ENCODE measurements at places on chromosomes 1 and 21.

GRCh38 chr1:178465011-178465410, 31.8 kb downstream of the CLEC20A start:
- DNase-seq = no peak

GRCh38 chr21:43634618-43635017, 24.7 kb downstream of the HSF2BP start:
- no peak for DNase-seq

DNA sequence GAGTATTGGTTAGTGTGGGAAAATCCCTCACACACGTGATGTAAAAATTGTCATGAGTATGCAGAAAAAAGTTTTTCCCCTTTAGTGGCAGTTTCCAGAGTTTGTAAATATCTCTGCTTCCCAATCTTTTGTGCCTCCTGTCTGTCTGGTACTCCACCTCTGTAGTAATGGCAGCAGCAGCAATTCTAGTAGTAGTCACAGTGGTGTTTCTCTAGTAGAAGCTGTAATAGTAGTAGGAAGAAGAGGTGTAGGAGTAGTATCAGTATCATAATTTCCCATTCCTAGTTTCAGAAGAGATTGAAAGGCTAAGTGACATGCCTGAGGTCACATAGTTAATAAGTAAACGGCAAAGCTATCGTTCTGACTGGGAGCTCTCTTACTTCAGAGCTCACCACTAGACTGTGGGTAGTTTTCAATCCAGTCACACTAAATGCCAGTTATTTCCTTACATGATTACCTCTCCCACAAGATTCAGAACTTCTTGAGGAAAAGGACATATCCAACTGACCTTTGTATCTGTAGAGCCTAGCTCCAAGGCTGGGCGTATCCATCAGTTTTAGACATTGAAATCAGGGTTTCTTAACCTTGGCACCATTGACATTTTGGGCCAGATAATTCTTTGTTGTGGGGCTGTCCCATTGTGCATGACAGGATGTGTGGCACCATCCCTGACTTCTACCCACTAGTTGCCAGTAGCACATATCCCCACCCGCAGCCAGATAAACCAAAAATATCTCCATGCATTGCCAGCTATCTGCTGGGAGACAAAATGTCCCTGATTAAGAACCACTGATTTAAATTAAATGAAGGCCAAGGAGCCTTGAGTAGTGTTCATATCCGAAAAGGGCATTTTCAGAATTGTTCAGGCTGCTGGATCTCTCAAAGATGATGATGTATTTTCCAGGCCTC, 135.9 kb downstream of the FGGY start:
- peak; percentile 80 for DNase-seq

DNA sequence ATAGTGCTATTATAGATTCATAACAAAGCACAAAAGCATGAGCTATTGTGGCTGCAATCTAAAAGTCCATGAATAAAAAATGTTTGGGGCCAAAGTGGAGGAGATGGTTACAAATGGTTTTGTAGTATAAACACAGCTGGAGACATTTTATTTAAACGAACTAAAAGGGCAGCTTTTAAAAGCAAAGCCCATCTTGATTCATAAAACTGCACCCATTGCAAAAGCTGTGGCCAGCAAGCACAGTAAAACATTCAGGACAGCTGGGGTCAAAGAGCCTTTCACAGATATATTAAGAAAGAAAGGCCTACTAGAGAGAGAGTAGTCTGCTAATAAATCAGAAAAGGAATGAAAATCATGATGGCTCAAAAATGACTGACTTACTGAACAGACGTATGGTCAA, 520.8 kb downstream of the NUF2 start:
- DNase-seq = no peak

GRCh38 chr1:83583351-83584014, 415.4 kb downstream of the TTLL7 start:
- no peak for DNase-seq

- DNase-seq = no peak
Measured at GRCh38 chr1:36561361-36561724, 78.6 kb upstream of the CSF3R start.

DNA sequence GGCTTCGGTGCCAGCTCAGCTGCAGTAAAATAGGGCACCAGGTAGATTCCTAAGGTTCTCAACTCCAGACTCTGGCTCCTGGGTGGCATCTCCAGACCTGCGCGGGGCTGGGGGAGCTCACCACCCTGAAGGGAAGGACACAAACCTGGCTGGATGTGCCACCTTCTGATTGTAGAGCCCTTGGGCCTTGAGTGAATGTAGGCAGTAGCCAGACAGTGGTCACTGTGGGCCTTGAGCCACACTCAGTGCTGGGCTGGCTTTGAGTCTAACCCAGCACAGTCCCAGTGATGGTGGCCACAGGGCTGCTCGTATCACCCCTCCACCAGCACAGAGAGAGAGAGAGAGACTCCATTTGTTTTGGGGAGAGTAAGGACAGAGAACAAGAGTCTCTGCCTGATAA, 38.0 kb upstream of the SH3GLB1 start:
- no peak for DNase-seq

- DNase-seq = no peak
Measured at GRCh38 chr1:185433667-185434066, 116.6 kb upstream of the IVNS1ABP start.

- DNase-seq = no peak
Measured at GRCh38 chr1:204363335-204364114, 3.8 kb upstream of the PLEKHA6 start.

DNA sequence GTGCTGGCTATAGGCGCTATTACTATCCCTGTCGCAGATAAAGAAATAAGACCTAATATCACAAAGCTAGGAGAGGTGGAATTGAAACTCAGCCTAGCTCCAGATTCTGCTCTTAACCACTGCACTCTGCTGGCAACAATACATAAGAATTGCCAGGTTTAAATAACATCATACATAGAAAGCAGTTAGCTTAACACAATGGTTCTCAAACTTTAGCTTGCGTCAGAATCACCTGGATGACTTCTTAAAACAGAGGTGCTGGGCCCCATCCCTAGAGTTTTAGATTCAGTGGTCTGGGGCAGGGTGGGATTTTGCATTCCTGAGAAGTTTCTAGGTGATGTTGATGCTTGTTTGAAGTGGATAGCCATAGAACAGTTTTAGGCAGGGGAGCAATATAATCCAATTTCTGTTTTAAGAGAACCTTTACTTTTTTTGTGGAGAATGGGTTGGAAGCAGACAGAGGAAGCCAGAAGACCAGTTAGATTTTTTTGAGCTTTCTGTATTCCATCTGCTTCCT, 1.1 kb upstream of the POMGNT1 start:
- DNase-seq = no peak

DNA sequence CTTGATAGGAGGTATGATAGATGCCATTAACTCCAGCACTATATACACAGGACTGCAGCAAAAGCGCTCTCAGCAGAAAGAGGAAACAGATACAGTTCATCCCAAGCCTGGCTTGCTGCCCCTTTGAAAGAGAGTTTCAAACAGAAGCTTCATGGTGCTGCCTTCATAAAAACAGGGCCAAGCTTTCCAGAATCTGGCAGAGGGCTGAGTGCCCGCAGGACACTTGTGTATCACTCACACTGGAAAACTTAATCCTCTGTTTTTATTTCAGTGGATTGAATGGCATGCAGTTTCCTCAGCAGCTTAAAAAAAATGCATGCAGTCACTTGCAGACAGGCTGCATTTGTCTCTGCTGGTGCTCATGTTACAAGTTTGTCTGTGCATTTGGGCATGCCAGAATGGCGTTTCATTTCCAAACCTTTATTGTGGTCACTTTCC, 40.4 kb downstream of the KCNJ15 start:
- no peak for DNase-seq

DNA sequence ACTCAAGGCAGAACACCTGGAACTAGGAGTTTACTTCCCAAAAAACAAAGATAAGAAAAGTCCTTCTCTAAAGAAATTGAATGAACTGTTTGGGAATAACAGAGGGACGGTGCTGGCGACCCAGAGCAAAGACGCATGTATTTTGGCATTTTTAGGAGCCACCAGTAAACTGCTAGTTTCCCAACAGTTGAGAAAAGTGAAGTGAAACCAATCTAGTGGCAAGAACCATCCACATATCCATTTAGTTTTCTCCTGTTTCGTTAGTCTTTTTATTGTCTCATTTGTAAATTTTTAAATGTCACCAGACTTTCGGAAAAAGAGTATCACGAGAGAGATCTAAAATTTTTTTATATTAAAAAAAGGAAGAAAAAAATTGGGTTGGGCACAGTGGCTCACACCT, 30.2 kb downstream of the ODF2L start:
- DNase-seq = no peak

DNA sequence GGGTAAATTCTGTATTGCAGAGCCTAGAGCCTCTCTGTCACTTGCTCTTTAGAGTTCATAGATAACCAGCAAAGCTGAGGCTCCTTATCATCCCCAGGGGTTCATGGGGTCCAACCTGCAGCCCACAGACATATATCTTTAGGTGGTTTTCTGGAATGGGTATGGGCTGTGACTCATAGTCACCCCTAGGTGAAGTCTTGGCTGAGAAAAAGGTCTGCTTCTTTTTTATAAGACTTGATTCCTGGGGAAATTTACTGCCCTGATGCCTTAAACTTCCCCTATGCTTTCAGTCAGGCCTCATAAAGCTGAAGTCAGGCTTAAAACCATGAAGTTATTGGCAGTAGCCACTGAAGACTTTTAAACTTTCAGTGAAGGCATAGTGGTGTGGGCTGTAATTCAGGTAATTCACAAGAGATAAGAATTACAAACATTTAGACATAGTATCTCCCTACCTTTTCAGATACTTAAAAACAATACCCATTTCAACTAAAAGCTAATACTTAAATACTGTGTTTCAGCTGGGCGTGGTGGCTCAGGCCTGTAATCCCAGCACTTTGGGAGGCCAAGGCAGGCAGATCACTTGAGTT, 46.8 kb downstream of the MACO1 start:
- DNase-seq = peak; percentile 25

DNA sequence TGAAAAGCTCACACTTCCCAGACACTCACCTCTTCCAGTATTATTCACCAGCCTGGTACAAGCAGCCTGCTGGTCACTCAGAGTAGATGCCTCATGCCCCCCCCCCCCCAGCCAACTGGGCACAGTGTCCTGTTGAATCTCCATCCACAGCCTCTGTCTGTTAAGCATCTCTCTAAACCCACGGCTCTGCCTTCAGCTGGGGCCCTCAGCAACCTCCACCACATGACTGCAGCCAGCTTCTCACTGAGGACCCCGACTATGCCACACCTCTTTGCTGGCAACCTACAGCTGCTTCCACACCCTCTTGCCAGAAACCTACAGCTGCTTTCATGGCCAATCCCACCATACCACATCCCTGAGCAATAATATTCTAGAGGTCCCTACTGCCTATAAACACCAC, 113.1 kb downstream of the RHOU start:
- DNase-seq = no peak

DNA sequence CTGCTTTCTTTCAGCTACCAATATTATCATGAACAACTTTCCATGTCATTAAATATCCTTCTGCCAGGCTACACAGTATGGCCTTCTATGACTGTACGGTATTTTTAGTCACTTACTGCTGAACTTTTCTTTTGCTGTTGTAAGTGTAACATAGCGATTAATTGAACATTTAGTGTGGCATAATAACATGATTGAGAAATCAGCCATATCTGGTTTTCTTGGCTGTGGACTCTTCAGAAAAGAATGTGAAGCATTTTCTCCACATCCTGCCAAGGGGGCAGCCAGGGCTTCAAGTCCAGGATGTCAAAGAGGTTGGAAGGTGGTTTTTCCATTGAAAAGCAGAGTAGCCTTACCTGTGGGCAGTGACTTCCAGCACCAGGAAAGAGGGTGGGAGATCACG, 8.8 kb upstream of the AHCYL1 start:
- DNase-seq = peak; percentile 71

GRCh38 chr1:101203820-101204540, 32.8 kb upstream of the S1PR1 start:
- no peak for DNase-seq

DNA sequence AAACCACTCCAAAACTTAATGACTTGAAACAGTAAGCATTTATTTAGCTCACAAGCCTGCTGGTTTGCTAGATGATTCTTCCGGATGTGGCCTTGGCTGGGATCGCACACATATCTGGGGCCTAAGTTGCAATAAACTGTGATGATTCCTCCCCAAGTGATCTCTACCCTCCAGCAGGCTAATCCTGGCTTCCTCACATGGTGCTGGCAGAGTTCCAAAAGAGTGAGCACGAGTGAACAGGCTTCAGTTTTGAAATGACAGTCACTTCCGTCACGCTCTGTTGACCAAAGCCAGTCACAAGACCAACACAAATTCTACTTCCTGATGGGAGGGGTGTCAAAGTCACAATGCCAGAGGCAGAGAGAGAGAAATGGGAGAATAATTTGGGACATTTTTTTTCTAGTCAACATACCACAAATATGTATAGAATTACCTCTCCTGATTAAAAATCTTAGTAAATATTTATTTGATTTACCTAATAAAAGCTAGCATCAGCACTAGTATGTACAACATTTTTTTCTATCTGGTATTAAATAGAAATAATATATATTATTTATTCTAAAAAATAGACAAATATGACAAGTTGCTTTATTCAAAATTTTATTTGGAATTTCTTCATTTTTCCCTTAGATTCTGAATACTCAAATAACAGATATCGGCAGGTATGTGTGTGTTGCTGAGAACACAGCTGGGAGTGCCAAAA, 292.7 kb downstream of the TPR start:
- DNase-seq = peak; percentile 77

DNA sequence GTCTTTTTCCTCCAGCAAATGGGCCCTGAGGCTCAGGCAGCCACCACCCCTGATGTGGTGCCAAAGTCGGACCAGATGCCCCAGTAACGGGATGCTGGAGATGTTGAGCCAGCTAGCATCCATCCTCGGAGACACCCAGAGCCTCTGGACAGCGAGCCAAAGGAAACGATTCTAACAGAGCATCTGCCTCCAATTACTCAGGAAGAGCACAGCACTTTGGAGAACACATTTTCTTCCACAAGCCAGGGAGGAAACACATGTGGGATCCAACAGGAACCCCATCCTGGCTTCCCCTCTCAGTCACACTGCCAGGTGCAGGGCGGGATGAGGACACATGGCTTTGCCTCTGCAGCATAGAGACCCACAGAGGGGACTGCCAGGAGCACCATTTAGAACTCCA, 44.9 kb downstream of the C1orf198 start:
- DNase-seq = no peak

- no peak for DNase-seq
Measured at GRCh38 chr1:208533746-208534598, 289.8 kb upstream of the PLXNA2 start.

DNA sequence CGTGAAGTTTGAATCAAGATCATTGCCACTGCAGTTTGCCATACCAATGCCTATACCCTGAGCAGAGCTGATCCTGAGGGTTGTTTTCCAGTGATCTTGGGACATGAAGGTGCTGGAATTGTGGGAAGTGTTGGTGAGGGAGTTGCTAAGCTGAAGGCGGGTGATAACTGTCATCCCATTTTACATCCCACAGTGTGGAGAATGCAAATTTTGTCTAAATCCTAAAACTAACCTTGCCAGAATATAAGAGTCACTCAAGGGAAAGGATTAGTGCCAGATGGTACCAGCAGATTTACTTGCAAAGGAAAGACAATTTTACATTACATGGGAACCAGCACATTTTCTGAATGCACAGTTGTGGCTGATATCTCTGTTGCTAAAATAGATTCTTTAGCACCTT, 78.6 kb downstream of the FMN2 start:
- DNase-seq = no peak
